ENCODE measurements at places on chromosomes 5 and 9.

DNA sequence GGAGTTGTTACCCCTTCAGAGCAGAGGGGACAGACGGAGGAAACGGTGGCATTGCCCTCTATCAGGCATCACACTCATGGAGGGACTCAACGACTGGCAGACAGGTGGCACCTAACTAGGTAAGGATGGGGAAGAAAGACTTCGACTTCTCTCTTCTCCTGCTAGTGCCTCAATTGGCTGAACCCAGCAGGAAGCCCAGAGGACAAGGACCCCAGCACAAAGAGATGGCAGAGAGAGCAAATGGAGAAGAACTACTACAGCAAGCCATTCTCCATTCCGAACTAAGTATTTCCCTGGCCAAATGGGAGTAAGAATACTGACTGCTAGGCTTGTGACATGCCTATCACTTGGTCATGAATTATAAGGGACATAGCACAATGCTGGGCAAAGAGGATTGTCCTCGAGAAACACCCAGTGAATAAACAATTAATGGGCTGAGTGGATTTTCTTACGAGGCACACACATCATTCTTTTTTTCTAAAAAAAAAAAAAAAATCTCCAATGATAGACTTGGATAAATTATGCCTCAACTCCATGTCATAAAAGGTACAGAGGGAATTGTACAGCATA, 35.3 kb upstream of the CPEB4 start:
- no peak for DNase-seq

DNA sequence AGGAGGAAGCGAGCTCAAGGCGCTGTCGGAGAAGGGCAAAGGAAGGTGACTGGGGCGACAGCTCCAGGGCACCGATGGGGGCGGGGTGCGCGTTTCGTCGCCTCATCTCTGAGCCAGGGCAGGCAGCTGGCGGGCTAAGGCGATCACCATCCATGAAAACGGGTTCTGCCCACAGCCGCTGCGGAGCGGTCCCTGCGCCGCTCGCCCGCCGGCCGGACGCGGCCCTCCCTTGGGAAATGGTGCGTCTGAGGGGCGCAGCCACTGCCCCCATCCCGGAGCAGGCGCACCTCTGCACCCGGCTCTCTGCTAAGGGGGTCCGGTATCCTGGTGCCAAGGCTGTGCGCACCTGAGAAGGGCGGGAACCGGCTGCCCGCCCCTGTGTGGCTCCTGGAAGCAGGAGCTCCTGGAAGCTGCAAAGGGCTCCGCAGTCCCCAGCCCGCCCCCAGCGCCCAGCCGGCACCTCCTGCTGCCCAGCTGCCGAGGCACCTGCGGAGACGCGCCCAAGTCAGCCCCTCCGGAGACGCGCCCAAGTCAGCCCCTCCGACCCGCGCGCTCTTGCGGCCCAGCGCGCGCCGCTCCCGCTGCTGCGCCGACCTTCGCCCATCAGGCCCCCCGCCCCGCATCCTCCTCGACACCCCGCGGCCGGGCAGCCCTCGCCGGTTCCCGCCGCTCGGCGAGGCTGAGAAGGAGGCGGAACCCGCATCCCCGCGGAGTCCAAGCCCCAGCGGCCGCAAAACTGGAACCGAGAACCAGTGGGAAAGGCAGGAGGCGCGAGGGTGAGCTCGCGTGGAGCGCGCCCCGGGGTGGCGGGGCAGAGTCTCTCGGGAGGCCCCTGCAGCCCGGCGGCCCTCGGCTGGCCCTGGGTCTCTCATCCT, 757 bp downstream of the ANKRD34B start:
- no peak for DNase-seq

- no peak for DNase-seq
Observed at GRCh38 chr9:4344946-4345345, 45.1 kb upstream of the GLIS3 start.

DNA sequence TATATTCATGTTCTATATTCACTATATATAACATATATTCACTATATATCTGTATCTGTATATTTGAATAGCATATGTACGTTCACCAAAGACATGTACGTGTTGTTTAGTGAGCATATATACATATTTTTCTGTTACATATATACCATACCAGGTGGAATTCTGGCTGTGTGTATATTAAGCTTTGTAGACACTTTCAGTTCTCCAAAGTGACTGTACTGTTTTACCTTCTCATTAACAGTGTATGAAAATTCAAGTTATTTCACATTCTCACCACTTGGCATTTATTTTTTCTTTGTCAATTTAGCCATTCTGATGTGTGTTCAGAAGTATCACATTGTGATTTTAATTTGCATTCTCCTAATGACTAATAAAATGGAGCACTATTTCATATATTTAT, 52.2 kb downstream of the DROSHA start:
- no peak for DNase-seq

GRCh38 chr9:113660196-113660595, 196.7 kb downstream of the RGS3 start:
- DNase-seq: no peak

DNA sequence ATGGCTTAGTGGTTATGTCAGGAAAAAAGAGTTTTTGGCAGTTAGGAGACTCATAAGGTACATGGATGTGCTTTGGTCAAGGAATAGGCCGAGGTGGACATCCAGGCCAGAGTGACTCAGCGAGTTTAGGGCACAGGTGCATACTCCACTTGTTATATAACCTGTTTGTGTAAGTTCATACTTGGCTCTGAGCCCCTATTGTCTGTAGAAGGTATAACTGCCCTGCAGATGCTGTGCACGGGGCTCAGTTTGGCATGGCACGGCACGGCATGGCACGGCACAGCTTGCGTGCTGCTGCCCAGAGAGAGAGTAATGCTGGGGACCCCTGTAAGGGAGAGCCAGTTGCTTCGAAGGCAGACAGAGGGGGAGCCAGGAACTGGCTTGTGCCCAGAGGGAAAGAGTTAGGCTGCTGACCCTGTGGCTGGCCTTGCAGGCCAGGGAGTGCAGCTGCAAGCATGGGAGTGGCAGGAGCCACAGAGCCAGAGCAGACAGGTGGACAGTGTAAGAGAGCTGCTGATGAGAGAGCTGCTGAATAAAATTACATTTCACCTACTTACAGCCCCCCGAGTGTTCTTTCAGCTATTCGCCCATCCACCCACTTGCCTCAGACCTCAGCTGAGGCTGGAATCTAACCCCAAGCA, 32.2 kb downstream of the GCNT4 start:
- no peak for DNase-seq

DNA sequence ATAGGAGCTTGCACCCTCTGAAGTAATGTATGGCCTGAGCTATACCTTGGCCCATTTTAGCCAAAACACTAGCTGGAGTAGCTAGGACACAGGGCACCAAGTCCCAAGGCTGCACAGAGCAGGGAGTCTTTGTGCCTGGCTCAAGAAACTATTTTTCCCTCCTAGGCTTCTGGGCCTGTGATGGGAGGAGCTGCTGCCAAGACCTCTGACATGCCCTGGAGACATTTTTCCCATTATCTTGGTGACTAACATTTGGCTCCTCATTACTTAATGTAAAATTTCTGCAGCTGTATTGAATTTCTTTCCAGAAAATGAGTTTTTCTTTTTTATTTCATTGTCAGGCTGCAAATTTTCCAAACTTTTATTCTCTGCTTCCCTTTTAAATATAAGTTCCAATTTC, 1099.2 kb downstream of the CDH18 start:
- DNase-seq: no peak

All from C1 segment of cervical spinal cord (tissue), 14 donors.